ENCODE measurements at places on chromosomes 1 and 21.

DNA sequence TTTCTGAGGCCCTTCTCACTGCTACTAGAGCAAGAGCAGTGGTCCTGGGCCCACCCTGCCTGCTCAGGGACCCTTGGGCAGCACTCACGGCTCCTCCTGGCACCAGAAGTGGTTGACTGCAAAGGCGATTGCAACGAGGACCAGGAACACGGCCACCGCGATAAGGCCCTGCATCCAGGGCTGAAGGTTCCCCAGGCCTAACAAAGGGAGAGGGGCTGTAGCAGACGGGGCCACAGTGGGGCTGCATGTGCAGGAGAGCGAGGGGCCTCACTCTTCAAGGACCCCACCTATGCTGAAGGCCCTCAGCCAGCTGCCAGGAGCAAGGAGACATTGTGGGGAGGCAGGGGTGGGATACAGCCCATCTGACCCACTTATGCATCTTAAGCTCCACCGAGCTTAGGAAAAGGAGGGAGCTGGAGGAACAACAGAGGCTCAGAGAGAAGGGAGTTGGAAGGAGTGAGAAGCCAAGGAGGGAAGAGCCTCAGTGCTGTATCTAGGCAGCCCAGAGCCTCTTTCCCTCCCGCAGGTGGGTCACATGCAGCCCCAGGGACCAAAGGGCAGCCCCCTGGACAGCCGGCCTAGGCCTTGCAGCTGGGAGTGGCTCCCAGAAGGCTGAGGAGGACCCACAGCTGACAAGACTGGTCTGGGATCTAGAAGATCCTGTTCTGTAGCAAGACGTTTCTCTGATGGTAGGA lies 2.5 kb downstream of the PDZK1IP1 start:
- peak overlapping the region; percentile 88 for H3K27ac ChIP-seq
- H3K4me1 ChIP-seq, result peaks cover 69% of the 10 kb centered on the region
- H3K27me3 ChIP-seq, result no peaks in the 10 kb centered on the region

GRCh38 chr1:217190359-217190758 lies 440.5 kb downstream of the GPATCH2 start:
- H3K27ac ChIP-seq, result no peak overlapping the region
- no peaks in the 10 kb centered on the region for H3K4me1 ChIP-seq
- H3K36me3 ChIP-seq, result no peaks in the 10 kb centered on the region
- DNase-seq, result no peak
- H3K4me3 ChIP-seq, result no peak overlapping the region

- no peaks in the 10 kb centered on the region for H3K36me3 ChIP-seq
- no peaks in the 10 kb centered on the region for H3K27me3 ChIP-seq
- H3K4me1 ChIP-seq, result no peaks in the 10 kb centered on the region
Measured at GRCh38 chr1:87042111-87042811, 127.8 kb downstream of the HS2ST1 start.

DNA sequence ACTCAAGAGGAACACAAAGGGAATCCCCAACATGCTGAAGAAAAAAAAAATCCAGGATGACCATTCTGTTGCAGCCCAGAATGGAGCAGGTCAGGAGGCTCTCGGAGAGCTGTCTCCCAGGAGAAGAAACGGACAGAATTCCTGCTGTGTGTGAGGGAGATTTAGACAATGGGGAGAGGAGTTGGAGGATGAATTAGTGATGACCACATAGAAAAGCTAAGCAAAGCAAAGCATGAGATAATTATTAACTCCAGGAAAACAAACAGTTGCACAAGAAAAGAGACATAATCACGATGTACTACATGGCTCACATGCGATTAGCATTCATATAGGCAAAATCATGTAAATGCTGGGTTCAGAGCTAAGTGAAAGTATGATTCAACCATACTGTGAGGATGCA lies 61.1 kb upstream of the SMYD2 start:
- DNase-seq, result no peak
- H3K4me3 ChIP-seq, result no peak overlapping the region
- no peaks in the 10 kb centered on the region for H3K36me3 ChIP-seq
- H3K4me1 ChIP-seq, result peaks cover 38% of the 10 kb centered on the region

DNA sequence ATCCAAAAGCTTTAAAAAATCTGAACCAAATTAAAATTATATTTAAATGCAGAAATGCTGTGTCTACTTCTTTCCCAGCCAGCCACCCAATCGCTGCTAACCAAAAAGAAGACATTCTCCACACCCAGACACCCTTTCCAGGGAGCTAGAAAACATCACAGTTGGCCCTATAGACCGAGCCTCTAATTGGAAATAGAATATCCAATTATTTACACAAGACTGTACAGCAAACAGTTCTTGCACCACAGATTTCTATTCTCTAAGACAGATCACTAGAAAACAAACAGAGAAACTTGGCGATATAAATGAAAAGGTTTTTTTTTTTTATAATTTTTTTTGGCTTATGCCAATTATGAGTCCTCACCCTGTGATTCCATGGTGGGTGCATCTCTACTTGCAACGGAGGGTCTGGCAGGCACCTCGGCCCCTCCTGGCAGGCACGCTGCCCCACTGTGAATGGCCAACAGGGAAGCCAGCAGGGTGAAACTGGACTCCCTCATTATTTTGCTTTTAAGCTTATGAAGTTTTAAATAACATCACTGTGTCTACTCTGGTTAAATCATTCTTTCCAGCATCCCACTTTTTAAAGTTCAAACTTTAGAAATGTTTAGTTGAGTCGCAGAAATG lies 29.2 kb downstream of the BCAR3 start:
- no peak overlapping the region for H3K4me3 ChIP-seq
- peaks cover 5% of the 10 kb centered on the region for H3K36me3 ChIP-seq
- DNase-seq, result no peak
- no peaks in the 10 kb centered on the region for H3K27me3 ChIP-seq
- H3K4me1 ChIP-seq, result no peaks in the 10 kb centered on the region
- H3K27ac ChIP-seq, result no peak overlapping the region

GRCh38 chr1:92447976-92448375 lies 38.7 kb downstream of the GFI1 start:
- H3K4me3 ChIP-seq, result no peak overlapping the region
- no peak for DNase-seq
- peaks cover 32% of the 10 kb centered on the region for H3K27me3 ChIP-seq
- H3K4me1 ChIP-seq, result peaks cover 7% of the 10 kb centered on the region

- no peak overlapping the region for H3K4me3 ChIP-seq
- DNase-seq, result peak; percentile 43
- peaks cover 38% of the 10 kb centered on the region for H3K4me1 ChIP-seq
- H3K27me3 ChIP-seq, result no peaks in the 10 kb centered on the region
- H3K36me3 ChIP-seq, result no peaks in the 10 kb centered on the region
Measured at GRCh38 chr1:47951026-47951425, 46.2 kb downstream of the TRABD2B start.

GRCh38 chr1:94694226-94694915 lies 125.8 kb upstream of the SLC44A3 start:
- DNase-seq, result no peak
- H3K4me3 ChIP-seq, result no peak overlapping the region
- peaks cover 25% of the 10 kb centered on the region for H3K4me1 ChIP-seq
- no peak overlapping the region for H3K27ac ChIP-seq

DNA sequence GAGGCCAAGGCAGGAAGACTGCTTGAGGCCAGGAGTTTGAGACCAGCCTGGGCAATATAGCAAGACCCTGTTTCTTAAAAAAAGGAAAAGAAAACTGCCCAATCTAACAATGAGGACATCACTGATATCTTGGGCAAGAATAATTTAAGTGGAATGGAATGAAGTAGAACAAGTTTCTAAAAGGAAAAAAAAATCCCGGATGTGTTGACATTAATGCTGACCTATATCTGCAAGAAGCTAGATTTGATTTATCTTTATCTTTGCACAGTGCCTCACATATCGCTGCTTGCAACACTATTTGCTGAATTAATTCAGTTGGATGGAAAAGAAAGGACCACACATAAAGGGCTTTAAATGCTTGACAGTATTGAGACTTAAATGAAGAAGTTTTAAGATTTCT lies 27.8 kb downstream of the DIPK1A start:
- H3K4me3 ChIP-seq, result no peak overlapping the region
- peaks cover 33% of the 10 kb centered on the region for H3K4me1 ChIP-seq
- peak overlapping the region; percentile 27 for H3K27ac ChIP-seq
- H3K27me3 ChIP-seq, result no peaks in the 10 kb centered on the region
- no peaks in the 10 kb centered on the region for H3K36me3 ChIP-seq

DNA sequence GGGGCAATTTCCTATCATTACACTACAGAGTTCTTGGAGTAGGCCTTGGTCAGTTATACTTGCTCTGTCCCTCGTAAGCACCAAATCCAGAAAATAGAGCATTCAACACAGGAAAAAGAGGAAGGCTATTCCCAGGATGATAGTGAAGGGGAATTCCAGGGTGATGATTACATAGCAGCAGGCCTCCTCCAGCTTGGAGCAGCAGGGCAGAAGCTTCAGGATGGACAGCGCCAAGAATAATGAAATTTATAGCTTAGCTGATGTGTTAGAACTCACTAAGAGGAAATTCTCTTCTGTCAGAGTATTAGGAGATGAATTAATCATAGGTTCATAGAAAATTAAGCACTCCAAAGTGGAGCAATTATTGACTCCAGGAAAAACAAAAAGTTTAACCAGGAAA lies 10.8 kb upstream of the SMAP2 start:
- peaks cover 22% of the 10 kb centered on the region for H3K27me3 ChIP-seq
- H3K36me3 ChIP-seq, result no peaks in the 10 kb centered on the region
- no peak for DNase-seq
- H3K4me3 ChIP-seq, result no peak overlapping the region
- H3K27ac ChIP-seq, result no peak overlapping the region
- no peaks in the 10 kb centered on the region for H3K4me1 ChIP-seq
